Sigmoid colon (tissue), 7 donors: ENCODE measurements at places on chromosomes 5 and 9. TPM values are rescaled to one million over a fixed set of nuclear protein-coding genes. Genes with fewer than 3 reads are reported as not detected.

Gene SURF1
- 33.8 TPM for total RNA-seq

Gene ARL14EPL
- not detected for total RNA-seq

Gene SEPTIN8
- total RNA-seq = 21.4 TPM

Gene PRELID2
- 19.9 TPM for total RNA-seq

Gene IFNB1
- total RNA-seq = not detected

DNA sequence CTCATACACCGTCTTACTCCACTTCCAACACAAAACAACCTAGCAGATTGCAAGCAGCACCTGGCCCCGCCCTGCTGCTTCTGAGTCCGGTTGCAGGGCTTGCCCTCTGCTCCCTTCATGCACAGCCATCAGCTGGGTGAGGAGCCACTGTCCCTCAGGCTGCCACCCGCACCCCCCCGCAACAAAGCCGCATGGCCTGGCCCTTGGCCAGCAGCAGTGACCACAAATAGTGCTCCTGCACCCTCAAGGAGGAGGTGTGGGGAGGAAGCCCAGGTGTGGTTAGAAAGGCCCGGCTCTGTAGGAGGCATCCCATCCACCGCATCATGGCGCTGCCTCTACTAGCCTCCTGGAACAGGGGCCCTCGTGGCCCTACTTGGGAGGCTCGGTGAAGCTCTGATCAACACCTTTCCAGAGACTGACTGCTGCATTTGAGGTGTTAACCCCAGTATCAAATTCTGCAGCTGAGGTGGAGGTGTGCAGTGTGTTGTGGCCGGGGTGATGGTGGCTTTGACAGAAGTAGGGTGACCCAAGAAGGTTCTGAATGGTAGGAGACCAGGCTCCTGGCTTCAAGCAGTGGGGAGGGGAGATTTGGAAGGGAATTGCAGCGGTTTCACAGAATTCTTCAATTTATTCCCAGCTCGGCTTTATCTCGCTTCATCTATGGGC is 52.7 kb downstream of the WNK2 start:
- no peak overlapping the region for H3K4me3 ChIP-seq
- no peak for DNase-seq
- H3K36me3 ChIP-seq = peaks cover 54% of the 10 kb centered on the region
- peaks cover under 1% of the 10 kb centered on the region for H3K4me1 ChIP-seq
- no peak overlapping the region for H3K27ac ChIP-seq

GRCh38 chr5:147675168-147675567 is 107.4 kb downstream of the JAKMIP2 start:
- no peaks in the 10 kb centered on the region for H3K36me3 ChIP-seq
- no peak for DNase-seq
- no peaks in the 10 kb centered on the region for H3K27me3 ChIP-seq
- no peak overlapping the region for H3K27ac ChIP-seq
- no peaks in the 10 kb centered on the region for H3K4me1 ChIP-seq

DNA sequence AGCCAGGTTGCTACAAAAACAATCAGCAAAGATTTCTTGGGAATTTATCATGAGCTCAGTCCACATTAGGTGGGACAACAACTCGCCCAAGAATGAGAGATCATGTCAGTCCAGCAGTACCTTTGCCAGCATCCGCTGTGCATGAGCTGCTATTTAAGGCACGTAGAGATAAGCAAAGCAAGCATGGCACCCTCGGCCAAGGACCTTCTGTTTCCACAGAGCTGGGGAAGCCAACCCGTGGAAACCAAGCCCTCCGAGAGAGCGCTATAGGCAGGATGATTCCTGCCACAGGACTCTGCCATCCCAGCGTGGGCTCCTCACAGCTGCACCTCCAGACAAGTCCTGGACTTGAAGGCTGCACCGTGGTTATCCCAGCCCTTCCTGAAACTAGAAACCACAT is 189.5 kb upstream of the PPP1R26 start:
- H3K4me3 ChIP-seq = no peak overlapping the region
- H3K4me1 ChIP-seq = no peaks in the 10 kb centered on the region
- H3K27me3 ChIP-seq = peaks cover 16% of the 10 kb centered on the region
- H3K27ac ChIP-seq = no peak overlapping the region
- H3K36me3 ChIP-seq = no peaks in the 10 kb centered on the region

- H3K4me3 ChIP-seq = no peak overlapping the region
- H3K36me3 ChIP-seq = no peaks in the 10 kb centered on the region
- no peaks in the 10 kb centered on the region for H3K27me3 ChIP-seq
- H3K27ac ChIP-seq = peak overlapping the region; percentile 72
- H3K4me1 ChIP-seq = peaks cover 56% of the 10 kb centered on the region
These were observed 74.5 kb downstream of the MRPS27 start for GRCh38 chr5:72245546-72245945.

- no peak overlapping the region for H3K27ac ChIP-seq
- no peaks in the 10 kb centered on the region for H3K4me1 ChIP-seq
- no peaks in the 10 kb centered on the region for H3K36me3 ChIP-seq
- H3K4me3 ChIP-seq = no peak overlapping the region
- no peak for DNase-seq
These were observed 284.4 kb upstream of the RGMB start for GRCh38 chr5:98489021-98489420.

DNA sequence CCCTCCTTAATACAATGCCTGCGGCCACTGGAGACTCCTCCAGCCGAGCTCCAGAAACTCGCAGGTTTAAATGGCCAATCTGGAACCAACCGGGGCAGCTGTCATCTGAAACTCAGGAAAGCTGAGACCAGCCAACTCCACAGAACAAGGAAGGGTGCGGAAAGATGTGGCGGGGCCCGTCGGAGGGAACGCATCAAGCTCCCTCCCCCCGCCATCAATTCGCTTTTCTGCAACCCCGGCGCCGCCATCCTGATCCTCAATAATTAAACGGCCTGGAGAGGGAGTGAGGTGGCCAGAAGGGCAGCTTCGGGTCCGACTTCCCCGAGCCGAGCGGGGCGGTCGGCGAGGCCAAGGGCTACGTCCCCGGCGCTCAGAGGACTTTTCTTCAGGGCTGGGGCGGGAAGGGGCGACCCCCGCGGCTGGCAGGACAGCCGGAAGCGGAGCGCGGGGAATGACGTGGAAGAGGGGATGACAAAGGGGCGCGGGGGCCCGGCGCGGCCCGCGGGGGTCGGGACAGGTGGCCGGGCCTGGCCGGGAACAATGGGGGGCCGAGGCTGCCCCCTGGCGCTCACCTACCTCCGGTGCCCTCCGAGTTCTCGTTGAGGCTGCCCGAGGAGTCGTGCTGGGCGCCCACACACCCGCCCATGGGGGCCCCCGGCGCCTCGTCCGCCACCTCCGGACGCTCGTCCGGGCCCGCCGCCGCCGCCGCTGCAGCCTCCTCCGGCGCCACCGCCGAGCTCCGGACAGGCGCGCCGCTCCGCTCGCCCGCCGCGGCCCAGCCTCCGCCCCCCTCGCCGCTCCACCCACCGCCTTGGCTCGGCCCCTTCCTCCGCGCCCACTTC is at the start of gene UBTD2:
TSS of gene UBTD2 (minus strand) at position 745 of the 842 bp plus-strand sequence. CDS start at position 646, 99 bp downstream.
- peak within 1 kb of the TSS; percentile 83 for H3K4me3 ChIP-seq
- H3K4me1 ChIP-seq = peaks cover 16% of the 10 kb centered on the region
- H3K36me3 ChIP-seq = no peaks in the 10 kb centered on the region
- H3K27ac ChIP-seq = peak within 1 kb of the TSS; percentile 95

- no peaks in the 10 kb centered on the region for H3K36me3 ChIP-seq
- no peak overlapping the region for H3K27ac ChIP-seq
- no peak for DNase-seq
These were observed 175.6 kb upstream of the CCNH start for GRCh38 chr5:87588316-87588715.

DNA sequence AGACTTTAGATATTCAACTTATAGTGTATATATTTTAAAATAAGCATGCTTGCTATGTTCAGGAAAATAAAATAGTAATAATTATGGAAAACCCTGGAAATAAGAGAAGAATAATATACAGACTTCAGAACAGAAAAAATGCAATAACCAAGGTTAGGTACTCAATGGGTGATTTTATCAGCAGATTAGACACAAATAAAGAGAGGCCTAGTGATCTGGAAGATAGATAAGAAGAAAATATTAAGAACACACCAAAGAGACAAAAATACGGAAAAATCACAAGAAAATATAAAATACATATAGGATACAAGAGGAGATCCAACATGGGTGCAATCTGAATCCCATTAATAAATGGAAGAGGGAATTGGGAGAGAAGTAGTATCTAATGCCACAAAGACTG is 1348.5 kb upstream of the WWC1 start:
- H3K4me1 ChIP-seq = peaks cover 5% of the 10 kb centered on the region
- H3K36me3 ChIP-seq = no peaks in the 10 kb centered on the region
- no peak for DNase-seq
- no peaks in the 10 kb centered on the region for H3K27me3 ChIP-seq
- no peak overlapping the region for H3K4me3 ChIP-seq
- no peak overlapping the region for H3K27ac ChIP-seq

- DNase-seq = no peak
- H3K36me3 ChIP-seq = no peaks in the 10 kb centered on the region
- peaks cover 14% of the 10 kb centered on the region for H3K4me1 ChIP-seq
- no peak overlapping the region for H3K27ac ChIP-seq
- H3K4me3 ChIP-seq = no peak overlapping the region
These were observed 128.0 kb upstream of the EPB41L4A start for GRCh38 chr5:112546946-112547592.

- H3K27ac ChIP-seq = peak overlapping the region; percentile 29
- no peaks in the 10 kb centered on the region for H3K36me3 ChIP-seq
- no peak overlapping the region for H3K4me3 ChIP-seq
- no peak for DNase-seq
These were observed 30.4 kb downstream of the DPYSL3 start for GRCh38 chr5:147479444-147479843.

DNA sequence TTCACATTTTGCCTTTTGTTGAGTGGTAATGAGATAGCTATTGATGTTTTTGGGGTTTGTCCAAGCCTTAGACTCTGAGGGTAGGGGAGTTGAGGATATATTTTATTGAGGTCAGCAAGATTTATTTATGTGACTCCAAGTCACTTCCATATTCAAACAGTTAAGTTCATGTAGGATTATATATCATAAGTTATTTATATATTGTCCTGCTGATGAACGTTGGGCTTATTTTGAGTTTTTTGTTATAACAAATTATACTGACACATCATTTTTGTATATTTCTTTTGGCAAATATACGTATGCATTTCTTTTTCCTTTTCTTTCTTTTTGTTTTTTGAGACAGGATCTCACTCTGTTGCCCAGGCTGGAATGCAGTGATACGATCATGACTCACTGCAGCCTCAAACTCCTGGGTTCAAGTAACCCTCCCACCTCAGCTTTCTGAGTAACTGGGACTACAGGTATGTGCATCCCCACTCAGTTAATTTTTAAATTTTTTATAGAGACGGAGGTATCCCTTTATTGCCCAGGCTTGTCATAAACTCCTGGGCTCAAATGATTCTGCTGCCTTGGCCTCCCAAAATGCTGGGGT is 23.5 kb upstream of the IL12B start:
- no peaks in the 10 kb centered on the region for H3K36me3 ChIP-seq
- H3K27me3 ChIP-seq = no peaks in the 10 kb centered on the region
- no peaks in the 10 kb centered on the region for H3K4me1 ChIP-seq
- DNase-seq = no peak

- no peaks in the 10 kb centered on the region for H3K4me1 ChIP-seq
- H3K36me3 ChIP-seq = no peaks in the 10 kb centered on the region
- no peak for DNase-seq
These were observed 208.6 kb downstream of the TSSK1B start for GRCh38 chr5:113226116-113226736.

GRCh38 chr5:158120760-158121159 is 261.8 kb upstream of the CLINT1 start:
- H3K27me3 ChIP-seq = no peaks in the 10 kb centered on the region
- no peak for DNase-seq
- peaks cover 5% of the 10 kb centered on the region for H3K4me1 ChIP-seq
- no peak overlapping the region for H3K4me3 ChIP-seq
- peak overlapping the region; percentile 43 for H3K27ac ChIP-seq

GRCh38 chr5:170252720-170253350 is 20.1 kb downstream of the C5orf58 start:
- H3K36me3 ChIP-seq = no peaks in the 10 kb centered on the region
- H3K4me1 ChIP-seq = no peaks in the 10 kb centered on the region
- no peak overlapping the region for H3K27ac ChIP-seq
- no peak overlapping the region for H3K4me3 ChIP-seq
- no peak for DNase-seq

DNA sequence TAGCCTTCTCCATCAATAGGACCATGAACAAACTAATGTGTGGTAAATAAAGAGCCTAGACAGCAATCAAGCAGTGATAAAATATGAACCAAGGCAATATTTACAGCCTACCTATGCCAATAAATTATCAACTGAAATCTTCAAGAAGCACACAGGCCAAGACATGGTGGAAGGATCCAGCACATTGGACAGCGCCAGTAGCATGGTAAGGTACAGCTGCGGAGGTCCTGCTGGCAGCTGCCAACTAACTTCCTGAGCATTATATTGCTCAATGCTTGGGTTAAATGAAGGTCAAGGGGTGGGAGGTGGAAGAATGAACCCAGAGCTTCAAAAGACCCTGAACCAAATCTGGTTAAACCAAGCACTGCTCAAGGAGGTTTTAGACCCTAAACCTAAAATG is 16.5 kb upstream of the SPDL1 start:
- no peaks in the 10 kb centered on the region for H3K36me3 ChIP-seq
- H3K27ac ChIP-seq = no peak overlapping the region
- H3K27me3 ChIP-seq = no peaks in the 10 kb centered on the region
- no peaks in the 10 kb centered on the region for H3K4me1 ChIP-seq
- DNase-seq = no peak
- no peak overlapping the region for H3K4me3 ChIP-seq

DNA sequence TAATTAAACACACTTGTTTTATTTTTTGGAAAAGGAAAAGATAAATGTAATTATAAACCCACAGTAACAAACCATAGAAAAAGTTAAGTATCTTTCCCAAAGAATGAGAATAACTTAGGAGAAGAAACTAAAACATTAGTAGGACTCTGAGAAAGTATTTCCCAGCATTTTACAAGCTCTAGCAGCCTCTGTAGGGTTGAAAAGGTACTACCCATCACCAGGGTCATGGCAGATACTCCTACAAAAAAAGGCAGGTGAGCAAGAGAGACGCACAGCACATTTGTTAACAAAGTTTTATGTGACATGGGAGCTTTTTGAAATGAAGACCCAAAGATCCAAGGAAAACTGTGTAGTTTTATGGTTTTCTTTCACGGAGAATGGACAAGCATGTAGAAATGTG is 77.7 kb upstream of the FAM169A start:
- H3K36me3 ChIP-seq = no peaks in the 10 kb centered on the region
- no peaks in the 10 kb centered on the region for H3K27me3 ChIP-seq
- H3K4me1 ChIP-seq = no peaks in the 10 kb centered on the region
- no peak overlapping the region for H3K4me3 ChIP-seq

DNA sequence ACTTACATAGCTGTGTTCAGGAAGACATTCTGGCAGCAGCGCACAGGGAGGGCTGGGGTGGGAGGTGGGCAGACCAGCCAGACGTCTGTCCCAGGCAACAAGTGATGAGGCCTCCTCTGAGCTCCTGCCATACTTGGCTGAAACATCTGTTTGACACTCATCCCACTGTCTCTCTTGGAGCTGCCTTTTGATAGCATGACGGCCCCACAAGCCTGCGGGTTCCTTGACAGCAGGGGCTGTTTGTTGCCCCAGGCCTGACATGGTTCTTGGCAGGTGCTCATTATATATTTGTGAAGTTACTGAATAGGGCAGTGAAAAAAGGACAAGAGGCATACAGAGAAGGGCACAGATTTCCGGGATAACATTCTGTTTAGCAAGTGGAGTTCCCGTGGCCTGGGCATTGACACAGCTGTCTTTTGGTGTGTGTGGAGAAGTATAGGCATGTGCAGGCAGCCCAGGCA is 22.2 kb upstream of the B4GALT1 start:
- H3K27ac ChIP-seq = no peak overlapping the region
- no peaks in the 10 kb centered on the region for H3K27me3 ChIP-seq
- DNase-seq = no peak
- H3K4me1 ChIP-seq = peaks cover 53% of the 10 kb centered on the region
- no peak overlapping the region for H3K4me3 ChIP-seq
- H3K36me3 ChIP-seq = no peaks in the 10 kb centered on the region
